ENCODE measurements at places on chromosomes 3 and 15. TPM values are rescaled to one million over a fixed set of nuclear protein-coding genes. Genes with fewer than 3 reads are reported as not detected.

Gene LRRC15
- 0.12 TPM for polyA plus RNA-seq

Gene SPINT1
- polyA plus RNA-seq = 72.4 TPM

Gene GOLGA8G
- polyA plus RNA-seq = 0.22 TPM

Gene CCR1
- polyA plus RNA-seq = 2.5 TPM

Gene ITIH3
- 5.7 TPM for polyA plus RNA-seq

Gene NCBP2
- 103 TPM for polyA plus RNA-seq

Gene KCNMB2
- polyA plus RNA-seq = 24.1 TPM

Gene RCN2
- polyA plus RNA-seq = 198 TPM

Gene ARGFX
- not detected for polyA plus RNA-seq

Gene GUCA1C
- polyA plus RNA-seq = 0.57 TPM

Gene IL12A
- 0.49 TPM for polyA plus RNA-seq

All from renal pelvis (tissue), 12 donors.